ENCODE measurements at places on chromosomes 4 and X.
A peak's percentile ranks its signal among the peaks of the same experiment; 100 is the strongest.

- no peak for DNase-seq
- H3K4me3 ChIP-seq = no peak overlapping the region
- H3K27ac ChIP-seq = no peak overlapping the region
- no peaks in the 10 kb centered on the region for H3K36me3 ChIP-seq
- no peaks in the 10 kb centered on the region for H3K27me3 ChIP-seq
Observed at GRCh38 chrX:11504234-11504633, 161.5 kb downstream of the ARHGAP6 start.

DNA sequence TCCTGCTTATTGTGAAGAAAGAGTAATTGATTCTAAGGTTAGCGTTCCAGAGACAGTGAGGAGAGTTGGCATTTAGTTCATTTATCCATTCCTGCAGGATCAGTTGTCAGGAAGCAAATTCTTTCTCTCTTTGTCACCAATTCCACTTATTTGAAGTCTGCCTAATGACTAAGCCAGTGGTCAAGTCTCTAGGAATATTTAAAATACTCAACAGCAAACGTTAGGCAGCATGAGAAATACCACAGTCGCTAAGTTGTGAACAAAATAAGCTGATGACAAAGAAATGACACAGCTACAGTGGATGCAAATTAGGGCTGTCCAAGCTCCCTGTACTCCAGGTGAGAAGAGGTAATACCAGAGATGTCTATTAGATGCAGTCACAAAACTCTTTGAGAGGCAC, 6.6 kb upstream of the MAGEB17 start:
- H3K27me3 ChIP-seq = no peaks in the 10 kb centered on the region
- no peak overlapping the region for H3K4me3 ChIP-seq
- no peaks in the 10 kb centered on the region for H3K36me3 ChIP-seq
- H3K27ac ChIP-seq = no peak overlapping the region
- no peak for DNase-seq

DNA sequence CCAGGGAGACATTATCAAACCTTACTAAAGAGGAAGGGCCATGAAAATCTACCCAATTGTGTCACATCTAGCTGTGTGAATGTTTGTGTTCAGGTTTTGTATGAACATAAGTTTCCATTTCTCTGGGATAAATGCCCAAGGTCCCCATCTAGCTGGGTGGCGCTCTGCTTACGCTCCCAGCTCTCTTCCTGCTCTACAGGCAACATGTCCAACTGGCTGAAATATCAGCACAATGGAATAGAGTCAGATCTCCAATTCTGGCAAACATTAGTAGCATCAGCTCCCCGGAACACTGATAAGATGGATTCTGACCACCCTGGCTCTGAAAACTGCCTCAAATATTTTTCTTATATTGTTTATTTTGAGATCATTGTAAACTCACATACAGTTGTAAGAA, 74.8 kb downstream of the IRF2 start:
- no peaks in the 10 kb centered on the region for H3K27me3 ChIP-seq
- no peak overlapping the region for H3K27ac ChIP-seq
- no peak for DNase-seq
- H3K36me3 ChIP-seq = peaks cover 68% of the 10 kb centered on the region

GRCh38 chrX:9611436-9612145, 146.7 kb downstream of the TBL1X start:
- H3K36me3 ChIP-seq = no peaks in the 10 kb centered on the region
- H3K4me3 ChIP-seq = no peak overlapping the region
- no peaks in the 10 kb centered on the region for H3K4me1 ChIP-seq

DNA sequence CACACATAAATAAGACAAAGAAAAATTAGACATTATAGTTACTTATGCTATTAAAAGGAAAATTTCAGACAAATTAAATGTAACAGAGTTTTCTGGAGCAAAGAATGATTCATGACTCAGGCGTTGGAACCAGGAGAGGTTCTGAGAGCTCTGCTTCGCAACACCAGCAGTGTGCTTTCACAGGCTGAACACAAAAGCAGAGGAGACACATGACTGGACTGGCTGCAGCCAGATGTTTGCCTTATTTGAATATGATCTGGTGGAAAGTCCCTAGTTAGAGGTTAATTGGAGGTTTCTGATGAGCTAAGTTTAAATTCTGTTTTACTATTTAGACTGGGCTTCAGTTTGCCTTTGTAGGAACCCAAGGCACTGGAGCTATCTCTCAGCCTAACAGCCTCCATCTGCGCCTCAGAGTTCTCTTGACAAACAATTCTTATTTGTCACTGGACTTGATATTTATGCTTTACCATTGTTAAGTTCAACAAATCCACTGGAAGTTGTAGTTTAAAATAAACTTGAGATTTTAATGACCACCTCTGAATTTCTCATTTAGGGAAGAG, 16.2 kb downstream of the BOD1L1 start:
- no peak overlapping the region for H3K4me3 ChIP-seq
- H3K36me3 ChIP-seq = peaks cover 32% of the 10 kb centered on the region
- DNase-seq = no peak
- H3K27me3 ChIP-seq = no peaks in the 10 kb centered on the region
- peaks cover 22% of the 10 kb centered on the region for H3K4me1 ChIP-seq
- H3K27ac ChIP-seq = no peak overlapping the region

- H3K4me3 ChIP-seq = no peak overlapping the region
- no peaks in the 10 kb centered on the region for H3K4me1 ChIP-seq
- no peak for DNase-seq
- H3K27ac ChIP-seq = no peak overlapping the region
Observed at GRCh38 chrX:25143596-25143995, 127.8 kb upstream of the ARX start.

- no peak overlapping the region for H3K4me3 ChIP-seq
- no peak for DNase-seq
- H3K36me3 ChIP-seq = peaks cover 76% of the 10 kb centered on the region
- H3K4me1 ChIP-seq = peaks cover 9% of the 10 kb centered on the region
- H3K27me3 ChIP-seq = no peaks in the 10 kb centered on the region
- H3K27ac ChIP-seq = no peak overlapping the region
Observed at GRCh38 chr4:168388890-168389289, 70.3 kb upstream of the DDX60 start.

GRCh38 chr4:121011138-121011537, 61.2 kb downstream of the NDNF start:
- no peaks in the 10 kb centered on the region for H3K27me3 ChIP-seq
- H3K36me3 ChIP-seq = peaks cover 5% of the 10 kb centered on the region
- no peak overlapping the region for H3K27ac ChIP-seq

DNA sequence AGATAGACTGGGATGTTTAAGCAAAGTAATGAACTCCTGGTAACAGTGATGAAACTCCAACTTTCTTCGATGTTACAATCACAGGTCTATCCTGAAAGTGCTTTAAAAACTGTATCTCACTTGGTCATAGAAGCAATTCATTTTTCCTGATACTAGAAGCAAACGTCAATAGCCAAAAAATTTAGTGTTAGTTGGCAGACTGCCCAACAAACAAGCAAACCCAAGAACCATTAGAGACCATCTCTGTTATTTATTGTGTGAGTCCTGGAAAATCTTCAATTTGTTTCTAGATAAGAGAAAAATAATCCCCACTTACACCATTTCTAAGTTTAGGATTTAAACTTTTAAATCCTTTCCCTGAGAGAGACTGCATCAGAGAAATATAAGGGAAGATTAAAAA, 553.9 kb downstream of the INPP4B start:
- no peak overlapping the region for H3K27ac ChIP-seq
- no peaks in the 10 kb centered on the region for H3K27me3 ChIP-seq
- DNase-seq = no peak
- H3K36me3 ChIP-seq = peaks cover 49% of the 10 kb centered on the region
- H3K4me3 ChIP-seq = no peak overlapping the region

DNA sequence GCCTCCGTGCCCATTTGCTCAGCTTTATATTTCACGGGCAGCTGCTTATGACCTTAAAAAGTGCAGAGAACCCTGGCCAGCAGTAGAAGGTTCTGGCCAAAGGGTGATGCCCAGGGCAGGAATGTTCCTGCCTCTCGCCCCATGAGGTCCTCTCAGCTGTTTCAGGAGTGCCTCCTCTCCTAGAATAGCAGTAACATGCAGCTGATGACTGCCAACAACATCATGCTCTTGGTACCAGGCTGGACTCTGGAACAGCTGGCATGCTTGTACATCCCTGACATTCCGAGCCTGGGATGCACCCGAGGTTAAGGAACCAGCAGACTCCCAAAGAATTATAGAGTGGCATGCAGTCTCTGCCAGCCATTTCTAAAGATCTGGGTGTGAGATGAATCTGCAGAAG, 11.7 kb upstream of the TENM3 start:
- H3K4me1 ChIP-seq = no peaks in the 10 kb centered on the region
- no peaks in the 10 kb centered on the region for H3K27me3 ChIP-seq
- no peak overlapping the region for H3K27ac ChIP-seq
- no peak overlapping the region for H3K4me3 ChIP-seq
- H3K36me3 ChIP-seq = no peaks in the 10 kb centered on the region

- DNase-seq = no peak
- H3K27ac ChIP-seq = no peak overlapping the region
- no peaks in the 10 kb centered on the region for H3K27me3 ChIP-seq
- no peaks in the 10 kb centered on the region for H3K4me1 ChIP-seq
Observed at GRCh38 chr4:126051689-126052424, 737.1 kb downstream of the FAT4 start.

DNA sequence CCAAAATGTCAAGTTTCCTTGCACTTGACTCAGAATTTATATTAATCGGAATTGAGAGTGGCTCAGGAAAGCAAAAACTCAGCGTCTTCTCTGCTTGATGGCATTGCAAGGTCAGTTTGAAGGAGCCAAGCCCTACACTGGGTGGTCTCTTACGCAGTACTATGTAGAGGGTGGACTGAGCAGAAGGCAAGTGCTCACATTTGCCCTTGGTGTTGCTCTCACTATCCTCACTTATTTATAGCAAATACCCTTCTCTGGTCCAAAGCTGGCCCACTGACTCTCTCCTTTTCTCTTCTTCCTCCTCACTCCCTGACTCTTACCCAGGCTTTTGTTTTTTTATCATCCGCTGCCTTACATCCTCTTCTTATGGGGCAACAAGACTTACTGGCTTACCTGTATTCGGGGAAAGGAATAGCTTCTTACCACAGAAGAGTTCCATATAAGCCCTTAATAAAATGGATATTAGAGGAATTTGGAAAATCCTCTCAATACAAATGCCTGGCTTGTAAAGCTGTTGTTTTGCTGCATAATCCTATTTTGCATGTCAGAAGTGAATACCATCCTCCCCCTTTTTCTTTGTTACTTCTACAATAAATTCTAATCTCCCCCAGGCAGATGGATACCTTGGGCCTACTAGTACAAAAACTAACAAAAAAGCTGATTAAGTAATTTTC, 24.8 kb upstream of the GATB start:
- peaks cover 1% of the 10 kb centered on the region for H3K4me1 ChIP-seq
- no peak overlapping the region for H3K27ac ChIP-seq
- H3K4me3 ChIP-seq = no peak overlapping the region
- no peaks in the 10 kb centered on the region for H3K36me3 ChIP-seq

- H3K27me3 ChIP-seq = no peaks in the 10 kb centered on the region
- H3K27ac ChIP-seq = no peak overlapping the region
- H3K4me3 ChIP-seq = no peak overlapping the region
- peaks cover 17% of the 10 kb centered on the region for H3K4me1 ChIP-seq
Observed at GRCh38 chr4:184400891-184401290, 73.5 kb downstream of the IRF2 start.

DNA sequence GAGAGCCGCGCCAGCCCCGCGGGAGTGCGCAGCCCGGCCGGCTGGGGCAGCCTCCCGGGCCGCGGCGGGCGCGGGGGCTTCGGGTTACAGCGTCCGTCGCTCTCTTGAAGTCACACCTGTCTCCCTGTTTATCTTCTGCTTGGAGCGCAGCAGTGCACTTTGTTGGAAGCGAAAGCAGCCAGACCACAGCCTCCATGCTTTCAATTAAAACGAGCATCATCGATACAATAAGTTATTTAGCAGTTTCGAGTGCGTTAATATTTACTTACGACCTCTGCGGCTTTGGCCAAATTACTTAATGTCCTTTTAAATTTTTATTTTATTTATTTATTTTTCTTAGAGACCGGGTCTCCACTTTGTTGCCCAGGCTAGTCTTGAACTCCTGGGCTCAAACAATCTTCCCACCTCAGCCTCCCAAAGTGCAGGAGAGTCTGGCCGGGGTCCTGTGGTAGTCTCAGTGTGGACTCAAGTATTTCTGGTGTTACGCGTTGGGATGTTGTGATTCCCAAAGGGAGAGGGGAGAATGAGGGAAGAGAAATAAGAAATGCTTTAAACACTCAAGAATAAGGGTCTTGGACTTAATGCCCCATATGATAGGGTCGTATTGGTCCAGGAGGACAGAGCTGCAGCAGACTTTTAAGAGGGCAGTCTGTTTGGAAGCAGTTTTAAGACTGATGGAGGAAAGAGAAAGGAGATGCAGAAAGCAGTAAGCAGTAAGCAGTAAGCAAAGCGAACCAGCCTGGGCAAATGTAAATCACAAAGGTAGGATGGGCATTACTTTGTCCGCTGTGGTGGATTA, 504 bp upstream of the PDLIM3 start:
- H3K4me3 ChIP-seq = peak overlapping the region; percentile 51
- DNase-seq = no peak
- peaks cover 31% of the 10 kb centered on the region for H3K27me3 ChIP-seq
- no peaks in the 10 kb centered on the region for H3K4me1 ChIP-seq
- H3K27ac ChIP-seq = no peak overlapping the region

- peak within 1 kb of the TSS; percentile 71 for H3K27ac ChIP-seq
- H3K36me3 ChIP-seq = peaks cover 2% of the 10 kb centered on the region
- peak within 1 kb of the TSS; percentile 77 for H3K4me3 ChIP-seq
- H3K4me1 ChIP-seq = peaks cover 12% of the 10 kb centered on the region
Observed at GRCh38 chr4:84498935-84499623, at the start of gene NKX6-1. TSS of gene NKX6-1 (minus strand) at chr4:84499292. CDS start at chr4:84498228, 1,064 bp downstream.

- no peak overlapping the region for H3K4me3 ChIP-seq
- H3K36me3 ChIP-seq = no peaks in the 10 kb centered on the region
- no peaks in the 10 kb centered on the region for H3K4me1 ChIP-seq
- no peaks in the 10 kb centered on the region for H3K27me3 ChIP-seq
- no peak for DNase-seq
Observed at GRCh38 chr4:149702414-149703293, 113.0 kb downstream of the IQCM start.

- H3K36me3 ChIP-seq = peaks cover 19% of the 10 kb centered on the region
- H3K4me1 ChIP-seq = no peaks in the 10 kb centered on the region
- peak; percentile 17 for DNase-seq
- no peak overlapping the region for H3K4me3 ChIP-seq
- H3K27me3 ChIP-seq = no peaks in the 10 kb centered on the region
Observed at GRCh38 chr4:10079912-10080588, 36.5 kb downstream of the WDR1 start.

DNA sequence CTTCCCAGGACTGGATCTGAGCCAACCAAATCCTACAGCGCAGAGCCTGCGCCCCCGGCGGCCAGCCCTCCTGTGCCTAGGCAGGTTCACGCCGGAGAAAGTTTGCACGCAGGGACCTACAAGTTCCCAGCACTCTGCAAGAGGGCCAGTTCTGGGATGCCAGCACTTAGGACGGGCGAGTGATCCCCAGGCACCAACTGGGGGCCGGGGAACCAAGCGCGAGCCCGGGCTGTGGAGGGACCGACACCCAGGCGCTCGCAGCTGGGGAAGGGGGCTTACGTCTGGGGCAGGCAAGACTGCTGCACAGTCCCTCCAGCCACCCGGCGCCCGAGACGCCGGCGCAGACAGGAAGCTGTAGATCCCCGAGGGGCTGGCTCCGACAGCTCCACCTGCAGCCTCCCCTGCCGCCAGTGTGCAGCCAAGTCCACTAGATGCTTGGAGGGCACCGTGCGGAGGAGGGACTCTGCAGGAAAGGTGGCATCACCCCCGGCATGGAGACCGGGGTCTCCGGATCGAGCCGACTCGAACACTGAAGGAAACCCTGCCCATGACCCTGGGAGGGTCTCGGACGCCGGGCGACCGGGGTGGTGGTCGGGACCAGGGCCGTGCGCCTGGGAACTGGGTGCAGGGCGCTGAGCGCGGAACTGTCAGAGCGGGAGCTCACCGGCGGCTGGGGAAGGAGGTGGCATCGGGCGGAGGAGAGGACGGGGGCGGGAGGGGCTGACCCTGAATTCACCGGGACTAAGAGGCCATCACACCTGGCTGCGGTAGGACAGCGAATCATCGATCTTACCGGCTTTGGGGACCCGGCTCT, 566 bp downstream of the CORIN start:
- peaks cover 22% of the 10 kb centered on the region for H3K4me1 ChIP-seq
- peaks cover 2% of the 10 kb centered on the region for H3K27me3 ChIP-seq
- H3K36me3 ChIP-seq = peaks cover 7% of the 10 kb centered on the region
- DNase-seq = peak; percentile 74
- peak overlapping the region; percentile 88 for H3K4me3 ChIP-seq
